ENCODE measurements at places on chromosomes 7 and 10. TPM values are rescaled to one million over a fixed set of nuclear protein-coding genes. Genes with fewer than 3 reads are reported as not detected.

- peak; percentile 13 for ATAC-seq
These were observed 133.6 kb upstream of the GDF10 start for GRCh38 chr10:47166405-47166777.

- ATAC-seq: no peak
These were observed 235.9 kb upstream of the ZNF32 start for GRCh38 chr10:43884501-43885105.

The ELOVL3 gene
- not detected for total RNA-seq

DNA sequence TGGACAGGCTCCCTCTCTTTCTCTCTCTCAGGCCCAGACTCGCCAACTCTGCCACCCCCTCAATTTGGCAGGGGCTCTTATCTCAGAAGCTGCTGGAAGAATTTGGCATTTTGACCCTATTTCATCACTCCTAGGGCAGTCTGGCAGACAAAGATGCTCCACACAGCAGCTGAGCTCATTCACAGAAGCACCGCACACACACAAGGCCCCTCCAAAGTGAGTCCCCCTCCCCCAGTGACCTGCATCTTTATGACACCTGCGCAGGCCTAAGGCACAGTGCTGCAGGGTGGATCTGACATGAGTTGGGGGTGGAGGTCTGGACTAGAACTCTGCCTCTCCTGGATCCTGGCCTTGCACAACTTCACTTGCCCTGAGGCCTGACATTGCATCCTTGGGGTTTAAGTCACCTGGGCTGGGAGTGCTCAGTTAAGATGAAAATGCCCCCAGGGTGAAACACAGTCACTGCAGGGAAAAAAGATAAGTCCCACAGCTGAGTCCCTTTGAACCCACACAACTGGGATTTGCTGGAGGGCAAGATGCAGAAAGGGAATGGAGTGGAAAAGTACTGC is 41.1 kb upstream of the DUSP5 start:
- ATAC-seq: no peak

DNA sequence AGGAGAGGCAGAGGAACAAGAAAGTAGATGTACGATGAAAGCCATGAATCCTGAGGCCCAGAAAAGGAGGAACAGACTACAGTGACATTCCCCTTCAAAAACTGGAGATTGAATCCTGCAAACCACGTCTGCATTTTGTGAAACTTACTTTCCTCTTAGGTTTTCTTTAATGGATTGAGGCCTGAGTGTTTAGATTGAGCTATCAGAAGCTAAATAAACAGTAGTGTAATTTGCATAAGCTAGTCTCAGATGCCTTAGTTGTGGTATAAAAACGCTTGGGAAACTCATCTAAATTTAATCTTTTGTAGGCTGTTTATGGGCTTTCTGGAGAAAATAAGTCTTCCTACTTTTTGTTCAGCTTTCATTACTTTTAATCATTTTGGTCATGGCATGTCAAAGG is 94.8 kb upstream of the HDAC9 start:
- no peak for ATAC-seq

The HMX3 gene
- total RNA-seq: not detected

DNA sequence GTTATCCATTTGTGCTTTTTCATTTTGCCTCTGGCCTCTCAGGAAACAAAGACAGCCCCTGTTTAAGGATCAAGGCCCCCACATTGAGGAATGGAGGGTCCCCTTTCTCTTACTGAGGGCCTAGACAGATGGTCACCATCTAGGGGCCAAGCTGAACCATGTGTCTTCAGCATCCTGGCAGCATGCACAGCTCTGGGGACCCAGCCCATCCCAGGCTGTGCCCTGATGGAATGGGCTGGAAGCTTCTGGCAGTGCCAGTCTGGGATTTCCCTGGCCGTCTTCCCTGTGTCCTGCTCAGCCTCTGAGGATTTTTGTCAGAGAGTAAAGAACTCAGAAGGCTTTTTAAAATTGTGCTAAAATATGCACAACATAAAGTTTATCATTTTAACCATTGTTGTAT is 116.8 kb downstream of the ITIH5 start:
- no peak for ATAC-seq

The CASTOR2 gene
- 6.8 TPM for total RNA-seq

- no peak for ATAC-seq
These were observed 185.3 kb upstream of the GPR26 start for GRCh38 chr10:123480845-123481244.

The ADARB2 gene
- 5.4 TPM for total RNA-seq

DNA sequence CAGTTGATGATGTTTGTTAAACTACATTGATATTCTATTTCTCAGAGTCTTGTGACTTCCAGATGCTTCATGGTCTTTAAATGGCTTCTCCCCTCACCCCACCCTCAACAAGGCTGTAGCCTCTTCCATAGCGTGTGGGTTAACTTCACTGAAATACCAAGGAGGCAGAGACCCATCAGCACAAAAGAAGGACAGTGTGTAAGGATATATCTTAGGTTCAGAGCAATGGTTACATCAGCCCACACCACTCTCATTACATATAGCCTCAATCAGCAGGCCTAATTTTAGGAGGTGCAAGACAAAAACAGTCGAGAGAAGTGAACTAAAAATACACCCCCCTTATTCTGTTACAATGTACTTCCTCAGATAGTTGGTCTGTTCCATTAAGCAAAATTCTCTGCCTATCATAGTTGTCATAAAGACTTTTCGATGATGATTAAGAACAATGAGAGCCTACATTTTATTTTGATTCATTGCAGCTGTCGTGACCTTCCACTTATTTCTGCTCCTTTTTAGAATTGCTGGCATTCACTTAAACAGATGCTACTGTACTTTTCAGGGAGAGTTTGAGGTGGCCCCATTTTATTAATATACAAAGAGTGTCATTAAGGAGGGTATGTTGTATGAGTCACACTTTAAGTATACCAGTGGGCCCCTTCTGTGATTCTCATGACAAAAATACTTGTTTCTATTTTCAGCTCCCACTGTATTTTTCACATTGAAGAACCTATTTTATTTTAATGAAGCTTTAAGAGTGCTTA is 52.1 kb downstream of the WIPF3 start:
- no peak for ATAC-seq

GRCh38 chr7:71424166-71425035 is 292.5 kb downstream of the GALNT17 start:
- ATAC-seq: peak; percentile 50

GRCh38 chr10:102643336-102644065 is 778 bp upstream of the TRIM8 start:
- ATAC-seq: peak; percentile 6

The CNPY1 gene
- not detected for total RNA-seq

The IDI2 gene
- total RNA-seq: not detected

GRCh38 chr10:103676058-103676785 is 179.2 kb downstream of the SH3PXD2A start:
- ATAC-seq: peak; percentile 58

GRCh38 chr10:102621443-102622325 is 22.6 kb upstream of the TRIM8 start:
- no peak for ATAC-seq

DNA sequence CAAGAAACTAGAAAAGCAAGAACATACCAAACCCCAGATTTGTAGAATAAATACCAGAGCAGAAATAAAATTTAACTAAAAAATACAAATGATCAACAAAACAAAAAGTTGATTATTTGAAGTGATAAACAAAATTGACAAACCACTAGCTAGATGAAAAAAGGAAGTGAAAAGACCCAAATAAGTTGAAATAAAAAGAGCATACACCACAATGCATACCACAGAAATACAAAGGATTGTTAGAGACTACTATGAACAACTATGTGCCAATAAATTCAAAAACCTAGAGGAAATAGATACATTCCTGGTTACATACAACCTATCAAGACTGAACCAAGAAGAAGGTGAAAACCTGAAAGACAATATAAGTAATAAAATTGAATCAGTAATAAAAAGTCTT is 333.4 kb downstream of the SH2D4B start:
- no peak for ATAC-seq

GRCh38 chr10:6580279-6581029 is 378 bp upstream of the PRKCQ start:
- ATAC-seq: peak; percentile 90

The FAM241B gene
- 0.81 TPM for total RNA-seq

The INPP5F gene
- total RNA-seq: 25.6 TPM

The DOCK1 gene
- 54.8 TPM for total RNA-seq

GRCh38 chr10:113093188-113094113 is 143.4 kb downstream of the TCF7L2 start:
- no peak for ATAC-seq

Measured in gastroesophageal sphincter (tissue), 4 donors.